Occipital lobe (tissue), 3 donors: ENCODE measurements at places on chromosomes 12 and 14. TPM values are rescaled to one million over a fixed set of nuclear protein-coding genes. Genes with fewer than 3 reads are reported as not detected.

PPP1R36 gene
- 1.4 TPM for total RNA-seq

LRRC9 gene
- 2.3 TPM for total RNA-seq

KRT82 gene
- total RNA-seq = not detected

PCBP2 gene
- 181 TPM for total RNA-seq

HOXC12 gene
- total RNA-seq = not detected

- DNase-seq = no peak
These were observed 87.9 kb downstream of the SRRM4 start for GRCh38 chr12:119069147-119069642.

GRCh38 chr12:112778400-112778799 lies 13.1 kb upstream of the RPH3A start:
- DNase-seq = no peak

GRCh38 chr14:96811985-96812667 lies 14.9 kb downstream of the VRK1 start:
- no peak for DNase-seq

DNA sequence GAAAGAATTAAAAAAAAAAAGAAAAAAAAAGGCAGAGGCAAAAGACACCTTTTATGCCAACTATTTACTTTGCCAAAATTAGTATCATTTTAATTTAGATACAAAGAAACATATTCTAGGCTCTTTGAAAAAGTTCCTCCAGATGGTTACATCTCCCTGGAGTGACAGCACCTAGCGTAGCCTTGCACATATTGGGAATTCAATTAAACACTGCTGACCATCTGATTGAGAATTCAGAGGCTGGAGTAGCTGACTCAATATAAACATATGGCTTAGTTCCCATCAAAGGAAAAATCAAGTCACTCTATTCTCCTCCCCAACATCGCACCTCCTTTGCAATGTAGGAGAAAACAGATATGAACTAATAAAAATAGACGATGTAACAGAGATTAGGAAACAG lies 36.4 kb downstream of the ANKS1B start:
- DNase-seq = no peak

- DNase-seq = no peak
These were observed 9.0 kb downstream of the RHOF start for GRCh38 chr12:121784460-121784859.

GRCh38 chr14:68632054-68632895 lies 160.6 kb downstream of the ZFP36L1 start:
- no peak for DNase-seq

GRCh38 chr12:20063116-20063515 lies 305.2 kb upstream of the PDE3A start:
- DNase-seq = no peak

DNA sequence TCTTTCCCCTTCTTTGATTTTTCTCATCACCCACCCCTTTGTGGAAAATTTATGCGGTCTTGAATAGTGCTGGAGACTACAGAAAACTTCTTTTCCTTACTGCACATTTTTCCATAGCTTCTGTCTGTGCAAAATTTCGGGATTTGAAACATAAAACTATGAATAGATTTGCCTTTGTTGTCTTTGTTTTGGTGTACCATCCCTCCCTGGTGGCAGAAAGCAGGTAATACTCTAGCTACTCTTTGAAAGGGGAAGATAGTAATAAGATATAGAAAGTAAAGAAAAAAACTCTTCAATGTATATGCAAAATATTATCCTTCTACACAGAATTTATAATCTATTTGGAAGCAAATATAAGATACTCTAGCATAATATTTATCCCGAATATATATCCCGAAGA lies 79.1 kb upstream of the LMO3 start:
- DNase-seq = no peak

- DNase-seq = no peak
These were observed 98.6 kb downstream of the GPATCH2L start for GRCh38 chr14:76250302-76250701.

- DNase-seq = no peak
These were observed 9.0 kb downstream of the GPR84 start for GRCh38 chr12:54355104-54355815.
